ENCODE measurements at places on chromosomes 2 and 18.

GRCh38 chr2:104140361-104140760, 713.6 kb upstream of the POU3F3 start:
- no peak for DNase-seq

DNA sequence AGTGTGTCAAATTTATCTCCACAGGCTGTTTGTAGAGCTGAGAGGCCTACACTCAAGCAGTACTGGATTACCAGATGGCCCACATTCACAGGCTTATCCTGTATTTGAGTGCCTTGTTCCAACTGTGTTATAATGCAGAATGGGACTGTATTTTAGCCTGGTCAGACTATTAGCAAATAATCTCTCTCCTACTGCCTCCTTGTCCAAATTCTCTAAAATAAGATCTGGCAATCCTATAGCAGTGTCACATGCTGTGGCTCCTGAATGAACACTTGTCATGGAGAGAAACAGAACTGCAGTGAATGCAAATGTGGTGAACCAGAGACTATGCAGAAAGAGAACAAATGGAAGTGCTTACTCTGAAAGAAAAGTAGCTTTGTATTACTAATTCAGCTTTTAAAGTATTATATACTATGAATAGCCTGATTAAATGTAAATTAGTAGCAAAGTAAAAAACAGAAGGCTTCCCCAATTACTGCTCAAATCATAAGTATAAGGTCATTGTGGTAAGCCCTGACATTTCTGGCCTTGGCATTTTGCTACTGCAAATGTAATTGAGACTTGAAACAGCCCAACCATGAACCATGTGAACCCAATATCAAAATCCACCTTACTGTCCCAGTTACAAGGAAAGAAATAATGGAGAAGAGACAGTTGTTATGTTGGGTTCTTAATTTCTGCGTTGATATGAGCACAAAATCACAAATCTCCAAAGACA, 80.0 kb downstream of the MAP4K3 start:
- DNase-seq = no peak

DNA sequence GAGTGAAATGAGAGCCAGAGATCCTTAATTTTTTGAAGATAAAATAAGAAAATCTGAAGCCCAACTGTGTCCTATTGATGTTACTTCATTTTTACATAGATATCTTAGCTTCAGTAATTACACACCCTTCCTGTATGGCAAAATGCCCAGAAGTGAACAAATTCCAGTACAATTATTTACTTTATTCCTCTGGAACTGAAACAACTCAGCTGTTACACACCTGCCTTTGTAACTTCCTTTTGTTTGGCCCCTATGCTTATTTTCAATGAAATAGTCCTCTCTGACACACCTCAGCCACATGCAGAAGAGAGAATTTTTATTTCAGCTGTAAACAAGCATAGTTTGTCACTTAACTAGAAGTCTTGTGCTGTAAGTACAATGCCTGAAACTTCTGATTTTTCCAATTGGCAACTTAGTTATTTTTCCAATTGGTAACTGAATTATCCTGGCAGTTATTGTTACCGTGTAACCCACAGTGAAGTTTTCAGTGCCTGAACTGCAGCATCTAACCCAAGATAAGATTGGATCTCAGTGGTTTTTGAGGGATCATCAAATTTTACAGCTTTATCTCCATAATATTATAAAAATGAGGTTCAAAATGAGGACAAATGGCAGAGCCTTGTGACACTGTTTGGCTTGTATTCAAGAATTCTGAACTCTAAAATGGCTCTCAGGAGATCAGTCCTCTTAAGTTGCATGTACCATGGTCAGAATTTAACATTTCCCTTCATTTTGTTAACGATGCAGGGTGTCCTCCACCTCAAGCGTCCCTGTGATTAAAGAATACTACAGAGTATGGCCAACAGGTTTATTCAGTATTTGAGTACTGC, 82.6 kb downstream of the PKP4 start:
- peak; percentile 92 for DNase-seq

DNA sequence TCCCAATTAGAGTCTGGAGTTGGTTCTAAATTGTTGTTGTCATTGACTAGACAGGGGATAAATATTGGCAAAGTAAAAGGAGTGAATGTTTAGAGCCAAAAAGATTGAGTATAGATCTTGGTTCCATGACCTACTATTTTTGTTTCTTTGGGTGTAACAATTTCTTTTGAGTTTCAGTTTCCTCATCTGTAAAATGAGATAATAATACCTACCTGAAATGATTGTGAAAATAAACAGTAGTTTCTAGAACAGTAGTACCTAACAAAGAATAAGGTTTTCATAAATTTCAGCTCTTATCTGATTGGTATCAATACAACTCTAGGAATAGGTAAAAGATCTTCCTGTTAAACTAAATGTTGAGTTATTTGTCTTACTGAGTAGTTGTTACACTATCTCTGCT, 56.8 kb downstream of the PMS1 start:
- DNase-seq = no peak

GRCh38 chr2:217669831-217670230, 333.0 kb downstream of the TNS1 start:
- no peak for DNase-seq

DNA sequence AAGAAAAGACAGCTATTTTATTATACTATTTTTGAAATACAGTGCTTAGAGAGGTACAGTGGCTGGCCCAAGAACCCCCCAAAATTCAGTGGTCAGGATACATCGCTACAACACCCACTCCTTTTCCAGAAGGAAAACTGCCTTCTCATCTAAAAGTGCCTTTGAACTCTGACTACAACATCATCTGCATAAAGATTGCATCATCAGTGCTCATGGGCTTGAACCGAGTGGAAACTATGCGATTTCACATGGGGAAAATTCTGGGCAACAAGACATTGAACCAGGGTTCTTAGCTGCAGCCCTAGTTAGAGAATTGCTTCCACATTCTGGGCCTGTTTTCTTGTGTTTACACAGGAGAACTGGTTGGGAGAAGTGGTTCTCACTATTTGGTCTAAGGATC, 294.6 kb upstream of the SLC14A2 start:
- no peak for DNase-seq

DNA sequence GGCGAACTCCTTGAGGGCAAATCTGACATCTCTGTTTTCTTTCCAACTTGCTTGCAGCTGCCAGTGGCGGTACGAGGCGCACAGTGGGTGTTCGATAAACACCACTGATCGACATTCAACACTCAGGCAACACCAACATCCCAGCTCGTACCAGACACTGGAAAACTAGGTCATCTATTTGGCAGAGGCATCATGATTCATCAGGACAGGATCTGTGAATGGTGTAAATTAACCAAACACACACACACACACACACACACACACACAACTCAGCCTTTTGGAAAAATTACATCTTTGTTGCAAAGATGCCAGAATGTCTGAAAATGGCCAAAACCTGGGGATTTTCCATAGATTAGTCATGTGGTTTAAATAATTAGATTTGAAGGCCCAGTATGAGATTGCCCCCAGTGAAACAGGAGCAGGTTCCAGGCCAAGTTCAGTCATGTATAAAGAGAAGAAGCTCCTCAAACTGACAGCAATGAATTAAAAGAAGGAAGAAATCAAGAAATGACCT, 150.5 kb upstream of the NCKAP5 start:
- DNase-seq = no peak

DNA sequence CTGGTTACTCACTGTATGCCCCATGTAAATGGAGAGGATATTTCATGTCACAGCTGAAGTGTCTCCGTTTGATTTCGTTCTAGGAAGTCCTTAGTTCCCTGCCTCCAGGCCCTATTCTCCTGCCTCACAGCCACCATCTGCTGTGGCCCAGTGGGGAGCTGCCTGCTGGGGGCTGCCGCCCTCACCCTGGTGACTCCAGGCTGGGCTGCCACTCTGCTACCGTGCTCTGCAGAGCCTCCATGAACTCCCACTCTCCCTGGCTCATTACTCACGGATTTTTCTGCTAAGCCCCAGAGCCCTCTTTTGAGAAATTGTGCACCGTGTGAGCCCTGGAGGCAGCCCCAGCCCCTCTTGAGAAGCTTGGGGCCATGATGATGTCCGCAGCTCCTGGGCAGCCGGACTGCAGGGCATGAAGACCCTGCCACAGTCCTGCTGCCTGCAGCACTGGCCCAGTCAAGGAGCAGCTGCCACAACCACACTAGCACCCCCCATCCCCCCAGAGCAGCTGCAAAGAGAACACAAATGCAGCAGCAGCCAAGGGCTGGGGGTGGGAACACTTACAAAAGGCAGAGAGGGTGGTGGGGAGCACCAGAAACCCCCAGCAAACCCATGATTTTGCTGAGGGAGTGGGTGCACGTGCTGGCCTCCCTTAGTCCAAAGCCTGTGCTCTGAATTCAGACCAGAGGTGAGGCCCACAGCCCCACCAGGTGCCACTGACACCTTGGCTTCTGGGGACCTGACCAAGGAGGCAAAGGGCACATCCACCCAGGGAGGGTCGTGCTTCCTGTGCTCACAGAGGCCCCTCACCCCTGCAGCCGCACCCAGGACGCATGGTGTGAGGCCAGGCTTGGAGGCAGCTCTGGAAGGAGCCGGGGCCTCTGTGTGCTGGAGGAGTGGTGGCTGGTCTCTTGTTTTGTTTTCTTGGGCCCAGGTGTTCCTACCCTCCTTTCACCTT, 270.2 kb upstream of the RAB6C start:
- no peak for DNase-seq

- DNase-seq = no peak
Observed at GRCh38 chr18:40453903-40454302, 1501.1 kb upstream of the PIK3C3 start.

DNA sequence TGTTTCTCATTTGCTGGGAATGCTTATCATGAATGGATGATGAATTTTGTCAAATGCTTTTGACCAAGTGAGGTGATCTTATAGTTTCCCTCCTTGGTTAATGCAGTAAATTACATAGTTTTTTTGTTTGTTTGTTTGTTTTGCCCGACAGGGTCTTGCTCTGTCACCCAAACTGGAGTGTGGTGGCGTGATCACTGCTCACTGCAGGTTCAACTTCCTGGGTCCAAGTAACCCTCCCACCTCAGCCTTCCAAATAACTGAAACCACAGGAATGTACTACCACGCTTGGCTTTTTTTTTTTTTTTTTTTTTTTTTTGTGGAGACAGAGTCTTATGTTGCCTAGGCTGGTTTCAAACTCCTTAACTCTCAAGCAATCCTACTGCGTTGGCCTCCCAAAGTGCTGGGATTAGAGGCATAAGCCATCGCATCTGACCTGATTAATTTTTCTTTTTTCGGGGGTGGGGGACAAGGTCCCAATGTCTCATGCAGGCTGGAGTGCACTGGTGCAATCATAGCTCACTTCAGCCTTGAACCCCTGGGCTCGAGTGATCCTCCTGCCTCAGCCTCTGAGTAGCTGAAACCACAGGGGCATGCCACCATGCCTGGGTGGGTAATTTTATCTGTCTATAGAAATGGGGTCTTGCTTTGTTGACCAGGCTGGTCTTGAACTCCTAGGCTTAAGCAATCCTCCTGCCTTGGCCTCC, 48.6 kb downstream of the SMAD2 start:
- no peak for DNase-seq

GRCh38 chr2:12008425-12009061, 262.1 kb downstream of the LPIN1 start:
- DNase-seq = no peak

GRCh38 chr2:219641390-219642068, 14.1 kb downstream of the SLC4A3 start:
- DNase-seq = no peak

DNA sequence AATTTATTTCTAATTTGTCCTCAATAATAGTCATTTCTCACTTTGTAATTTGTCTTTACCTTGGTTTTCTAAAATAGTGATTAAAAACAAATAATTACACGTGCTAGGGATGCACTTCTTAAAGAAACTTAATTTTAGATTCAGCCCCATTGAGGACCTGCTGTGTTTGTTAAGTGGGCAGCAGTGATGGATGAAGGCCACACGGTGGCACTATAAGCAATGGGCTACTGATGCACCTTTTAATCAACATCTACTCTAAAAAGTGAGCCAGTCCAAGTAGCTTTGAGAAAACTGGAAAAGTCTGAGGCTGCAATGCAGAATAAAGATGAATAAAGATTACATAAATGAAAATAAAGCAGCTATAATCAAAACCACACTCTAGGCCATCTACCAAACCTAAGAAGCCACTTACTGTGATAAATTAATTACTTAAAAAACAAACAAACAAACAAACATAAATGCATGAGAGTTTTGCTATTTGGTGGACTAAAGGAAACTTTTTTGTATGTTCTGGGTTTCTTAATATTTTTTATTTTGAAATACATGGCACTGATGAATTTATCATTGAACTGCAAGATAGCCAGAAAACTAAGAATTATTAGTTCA, 89.3 kb downstream of the PDE11A start:
- peak; percentile 70 for DNase-seq

GRCh38 chr2:40244675-40245074, 207.2 kb downstream of the SLC8A1 start:
- DNase-seq = peak; percentile 47

DNA sequence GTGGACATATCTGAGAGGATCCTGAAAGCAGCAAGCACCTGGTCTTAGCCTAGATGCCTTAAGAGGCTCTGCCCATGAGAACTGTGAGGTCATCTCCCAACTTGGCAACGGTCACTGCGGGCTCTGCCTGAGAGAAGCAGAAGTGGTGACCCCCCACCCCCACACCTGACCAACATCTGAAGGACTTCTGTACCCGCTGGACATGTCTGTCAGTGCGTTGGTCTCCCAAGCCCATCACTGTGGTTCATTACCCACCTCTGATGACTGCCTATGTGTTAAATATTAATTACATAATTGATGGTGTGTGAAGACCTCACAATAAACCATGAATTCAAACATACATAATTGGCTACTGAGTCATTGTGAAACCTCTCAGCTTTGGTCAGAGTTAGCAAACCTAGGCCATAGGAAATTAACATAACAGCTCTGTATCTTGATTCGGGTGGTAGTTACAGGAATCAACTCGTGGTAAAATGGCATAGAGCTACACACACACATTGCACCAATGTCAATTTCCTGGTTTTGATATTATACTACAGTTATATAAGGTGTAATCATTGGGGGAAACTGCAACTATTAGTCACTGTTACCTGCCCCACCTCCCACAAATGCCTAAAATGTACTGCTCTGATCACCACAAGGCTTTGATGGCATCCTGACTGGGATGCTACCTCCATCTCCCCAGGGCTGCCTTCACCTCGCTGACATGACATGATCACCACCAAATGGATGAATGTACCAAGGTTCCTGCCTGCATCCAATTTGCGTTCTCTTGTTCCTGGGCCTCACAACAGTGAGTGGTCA, 4.3 kb upstream of the GALNT1 start:
- no peak for DNase-seq

DNA sequence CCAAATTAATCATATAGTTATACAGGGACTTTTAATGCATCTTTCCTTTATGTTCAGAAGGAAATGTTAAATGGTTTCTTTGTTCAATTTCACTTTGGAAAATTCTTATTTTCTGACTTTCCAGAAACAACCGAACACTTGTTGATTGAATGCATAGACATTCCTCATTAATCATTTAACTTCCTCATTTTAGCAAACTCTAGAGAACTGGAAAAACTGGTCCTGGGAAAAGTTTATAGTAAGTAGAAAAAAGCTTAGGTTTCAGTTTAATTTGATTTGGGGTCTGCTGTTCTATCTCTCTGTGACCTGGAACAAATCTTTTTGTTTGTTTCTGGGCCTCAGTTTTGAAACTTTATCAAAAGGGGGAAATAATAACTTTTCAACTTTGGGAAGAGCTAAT, 320.4 kb downstream of the CMPK2 start:
- DNase-seq = peak; percentile 68
